ENCODE measurements at places on chromosomes 6 and 20.

GRCh38 chr20:18628330-18628920 lies 40.6 kb downstream of the DTD1 start:
- DNase-seq, result no peak

DNA sequence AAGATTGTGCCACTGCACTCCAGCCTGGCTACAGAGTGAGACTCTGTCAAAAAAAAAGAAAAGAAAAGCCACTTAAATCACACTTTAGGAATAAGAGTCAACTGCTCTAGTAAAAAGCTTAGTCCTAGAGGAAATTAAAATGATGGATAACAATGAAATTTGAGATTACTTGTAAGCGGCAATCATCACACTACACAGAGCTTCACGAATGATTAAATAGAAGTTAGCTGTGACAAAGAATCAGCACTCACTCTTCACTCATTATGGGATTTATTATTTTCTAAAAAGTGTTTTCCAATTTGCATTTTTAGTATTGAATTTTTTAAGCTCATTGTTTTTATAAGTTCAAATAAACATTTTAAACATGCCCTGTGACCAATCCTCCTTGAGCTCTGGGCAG lies 718.0 kb downstream of the UTRN start:
- no peak for DNase-seq

DNA sequence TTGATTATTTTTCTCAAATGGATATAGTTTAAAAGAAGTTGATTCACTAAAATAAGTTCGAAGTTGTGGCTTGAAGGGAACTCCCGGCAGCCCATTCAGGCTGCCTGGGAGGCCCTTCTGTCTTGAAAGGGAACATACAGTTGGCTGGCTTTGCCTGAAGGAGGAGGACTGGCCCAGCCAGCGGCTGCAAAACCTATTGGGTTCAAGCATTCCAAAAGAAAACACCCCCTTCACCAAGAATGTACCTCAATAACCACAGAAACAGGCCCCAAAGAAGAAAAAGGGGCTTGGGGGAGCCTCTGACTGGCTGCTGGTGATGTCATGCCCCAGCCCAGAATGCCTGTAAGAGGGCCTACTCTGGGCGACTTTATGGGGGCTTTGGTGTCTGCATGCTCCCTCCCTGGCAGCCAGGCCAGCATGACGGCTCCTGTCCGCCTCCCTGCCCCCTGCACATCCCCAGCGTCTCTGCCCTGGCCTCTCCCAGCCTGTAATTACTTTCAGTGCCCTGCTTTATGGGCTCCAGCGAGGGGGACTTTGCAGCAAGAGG lies 36.5 kb downstream of the MAFB start:
- DNase-seq, result no peak

DNA sequence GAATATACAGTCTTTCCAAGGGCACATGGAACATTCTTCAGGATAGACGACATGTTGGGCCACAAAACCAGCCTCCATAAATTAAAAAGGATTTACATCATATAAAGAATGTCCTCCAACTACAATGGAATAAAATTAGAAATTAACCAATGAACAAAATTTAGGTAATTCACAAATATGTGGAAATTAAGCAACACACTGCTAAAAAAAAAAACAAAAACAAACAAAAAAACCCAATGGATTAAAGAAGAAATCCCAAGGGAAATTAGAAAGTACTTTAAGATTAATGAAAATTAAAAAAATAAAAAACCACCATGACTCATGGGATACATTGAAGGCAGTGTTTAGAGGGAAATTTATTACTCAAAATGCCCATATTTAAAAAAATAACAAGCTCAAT lies 21.4 kb upstream of the NT5E start:
- no peak for DNase-seq

- no peak for DNase-seq
Measured at GRCh38 chr20:9375221-9375681, 139.1 kb upstream of the LAMP5 start.

GRCh38 chr6:20681243-20681684 lies 147.0 kb downstream of the CDKAL1 start:
- DNase-seq, result no peak

DNA sequence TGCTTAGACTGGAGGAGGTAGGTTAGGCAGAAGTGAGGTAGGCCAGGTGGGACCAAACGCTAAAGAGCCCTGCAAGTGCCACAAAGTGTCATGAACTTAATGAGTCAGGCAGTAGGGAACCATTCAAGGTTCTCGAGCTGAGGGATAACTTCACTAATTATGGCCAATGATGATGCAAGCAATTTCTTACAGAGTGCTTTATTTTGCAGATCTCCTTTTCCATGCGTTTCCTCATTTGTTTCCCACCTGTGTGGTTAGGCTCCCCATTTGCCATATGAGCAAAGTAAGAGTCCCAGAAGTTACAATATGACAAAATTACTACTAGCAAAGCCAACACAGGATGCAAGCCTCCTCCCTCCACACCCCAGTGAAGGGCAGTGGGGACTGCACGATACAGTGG lies 36.5 kb upstream of the PSMF1 start:
- DNase-seq, result no peak

GRCh38 chr6:165983112-165984072 lies 184.3 kb downstream of the TBXT start:
- DNase-seq, result no peak

- DNase-seq, result no peak
Measured at GRCh38 chr6:33787954-33788693, 806 bp downstream of the LEMD2 start.

DNA sequence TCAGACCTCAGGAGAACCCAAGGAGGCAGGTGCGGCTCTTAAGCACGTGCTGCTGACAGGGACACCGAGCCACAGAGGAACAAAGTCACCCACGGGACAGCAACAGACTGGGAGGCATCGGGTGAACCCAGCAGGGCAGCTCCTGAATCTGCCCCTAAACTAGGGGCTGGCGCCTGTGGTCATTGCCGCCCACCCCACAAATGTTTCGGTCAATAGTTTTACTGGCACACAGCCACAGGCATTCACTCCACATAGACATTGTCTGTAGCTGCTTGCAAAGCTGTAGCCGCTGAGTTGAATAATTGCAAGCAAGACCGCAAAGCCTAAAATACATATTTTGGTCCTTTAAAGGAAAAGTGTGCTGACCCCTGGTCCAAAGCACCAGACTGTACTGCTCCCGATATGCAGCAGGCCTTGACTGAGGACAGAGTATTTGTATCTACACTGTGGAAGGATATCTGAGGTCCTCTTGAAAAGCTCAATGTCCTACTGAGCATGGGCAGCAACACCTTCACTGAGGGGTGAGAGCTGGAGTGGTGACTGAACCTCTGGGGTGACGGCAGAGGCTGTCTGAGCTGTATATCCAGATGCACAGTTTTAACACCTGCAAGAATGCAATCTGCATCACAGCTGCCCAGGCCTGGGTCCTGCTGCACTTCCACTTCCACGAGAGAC lies 310.3 kb downstream of the THBS2 start:
- DNase-seq, result no peak

DNA sequence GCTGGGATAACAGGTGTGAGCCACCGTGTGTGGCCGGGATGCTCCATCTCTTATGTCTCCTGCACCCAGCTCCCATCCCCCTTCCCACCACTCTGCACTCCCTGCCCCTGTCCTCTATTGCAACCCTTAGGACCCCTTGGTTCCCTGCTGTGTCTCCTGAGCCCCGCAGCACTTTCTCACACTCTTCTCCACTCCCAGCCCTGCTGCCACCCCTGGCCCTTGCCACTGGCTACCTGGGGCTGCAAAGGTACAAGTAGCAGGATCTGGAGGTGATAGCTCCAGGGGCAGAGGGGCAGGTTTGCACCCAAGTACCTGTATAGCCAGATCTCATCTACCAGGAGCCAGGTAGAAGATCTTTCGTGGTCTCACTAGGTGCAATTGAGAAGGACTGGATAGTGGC lies 6.6 kb upstream of the CPXM1 start:
- DNase-seq, result no peak
